Nephron progenitor cell (in vitro differentiated cells): ENCODE measurements at places on chromosomes 1 and 21.

DNA sequence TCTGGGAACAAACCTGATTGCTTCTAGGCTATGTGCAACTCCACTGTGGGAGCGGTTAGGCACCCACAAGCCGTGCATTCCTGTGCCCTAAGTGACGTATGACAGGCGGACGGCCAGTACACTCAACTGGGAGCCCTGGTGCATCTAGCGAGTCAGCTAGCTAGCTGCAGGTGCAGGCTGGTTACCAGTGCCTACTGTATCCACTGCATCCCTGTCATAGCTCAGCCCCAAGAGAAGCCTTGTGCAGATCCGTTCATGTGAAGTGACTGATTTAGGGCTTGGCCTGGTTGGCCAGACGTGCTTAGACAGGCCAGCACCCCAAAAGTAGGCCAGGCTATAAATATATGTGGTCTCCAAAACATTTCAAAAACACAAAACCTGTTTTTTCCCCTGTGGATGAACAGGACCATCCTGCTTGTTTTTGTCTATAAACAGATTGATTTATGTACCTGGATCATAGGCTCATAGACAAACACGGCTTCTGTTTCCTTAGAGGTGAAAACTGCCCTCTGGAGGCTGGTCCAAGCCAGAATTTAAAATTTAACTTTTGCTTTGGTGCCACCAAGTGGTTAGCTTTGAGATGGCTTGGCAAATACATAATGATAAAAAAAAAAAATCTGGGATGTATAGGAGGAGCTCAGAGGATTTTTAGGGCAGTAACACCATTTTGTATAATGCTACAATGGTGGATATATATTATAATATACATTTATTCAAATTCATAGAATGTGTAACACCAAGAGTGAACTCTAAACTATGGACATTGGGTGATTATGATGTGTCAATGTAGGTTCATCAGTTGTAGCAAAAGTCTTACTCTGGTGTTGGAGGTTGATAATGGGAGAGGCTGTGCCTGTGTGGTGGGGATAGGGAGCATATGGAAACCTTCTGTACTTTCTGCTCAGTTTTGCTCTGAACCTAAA, 68.5 kb downstream of the GIPC2 start:
- no peak overlapping the region for H3K4me3 ChIP-seq
- H3K4me1 ChIP-seq, result no peaks in the 10 kb centered on the region
- H3K36me3 ChIP-seq, result no peaks in the 10 kb centered on the region
- peak; percentile 55 for DNase-seq

- peaks cover 11% of the 10 kb centered on the region for H3K27me3 ChIP-seq
- H3K4me1 ChIP-seq, result no peaks in the 10 kb centered on the region
- no peak for DNase-seq
- H3K36me3 ChIP-seq, result no peaks in the 10 kb centered on the region
- H3K4me3 ChIP-seq, result no peak overlapping the region
Observed at GRCh38 chr1:152182431-152182830, 23.4 kb upstream of the RPTN start.

GRCh38 chr1:58398714-58399113, 147.8 kb downstream of the OMA1 start:
- H3K4me3 ChIP-seq, result no peak overlapping the region
- no peak for DNase-seq
- H3K27me3 ChIP-seq, result no peaks in the 10 kb centered on the region
- no peaks in the 10 kb centered on the region for H3K36me3 ChIP-seq
- no peak overlapping the region for H3K27ac ChIP-seq

DNA sequence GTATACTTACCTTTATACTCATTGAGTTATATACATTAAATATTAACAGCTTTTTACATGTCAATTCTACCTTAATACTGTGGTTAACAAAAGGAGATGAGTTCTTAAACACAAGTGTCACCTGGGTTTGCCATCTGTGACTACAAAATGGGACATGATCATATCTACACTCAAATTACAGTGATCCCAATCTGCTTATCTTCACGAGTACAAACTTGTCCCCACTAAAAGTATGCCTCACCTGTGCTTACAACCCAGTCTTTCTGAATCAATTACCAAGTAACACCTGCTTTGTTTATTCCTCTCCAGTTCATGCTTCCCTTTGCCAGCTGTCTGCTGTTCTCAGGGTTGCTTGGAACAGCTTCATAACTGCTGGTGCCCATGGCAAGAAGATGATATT, 8.8 kb downstream of the CD1E start:
- H3K36me3 ChIP-seq, result no peaks in the 10 kb centered on the region
- H3K4me1 ChIP-seq, result no peaks in the 10 kb centered on the region
- no peak overlapping the region for H3K4me3 ChIP-seq
- H3K27me3 ChIP-seq, result peaks cover 8% of the 10 kb centered on the region
- no peak for DNase-seq

GRCh38 chr1:117820694-117821381, 108.6 kb downstream of the GDAP2 start:
- peaks cover 1% of the 10 kb centered on the region for H3K4me1 ChIP-seq
- no peak overlapping the region for H3K4me3 ChIP-seq
- H3K27ac ChIP-seq, result no peak overlapping the region
- no peaks in the 10 kb centered on the region for H3K27me3 ChIP-seq

- H3K36me3 ChIP-seq, result no peaks in the 10 kb centered on the region
- peaks cover 14% of the 10 kb centered on the region for H3K27me3 ChIP-seq
- no peak overlapping the region for H3K4me3 ChIP-seq
- no peaks in the 10 kb centered on the region for H3K4me1 ChIP-seq
Observed at GRCh38 chr1:234093741-234094140, 189.3 kb downstream of the SLC35F3 start.

DNA sequence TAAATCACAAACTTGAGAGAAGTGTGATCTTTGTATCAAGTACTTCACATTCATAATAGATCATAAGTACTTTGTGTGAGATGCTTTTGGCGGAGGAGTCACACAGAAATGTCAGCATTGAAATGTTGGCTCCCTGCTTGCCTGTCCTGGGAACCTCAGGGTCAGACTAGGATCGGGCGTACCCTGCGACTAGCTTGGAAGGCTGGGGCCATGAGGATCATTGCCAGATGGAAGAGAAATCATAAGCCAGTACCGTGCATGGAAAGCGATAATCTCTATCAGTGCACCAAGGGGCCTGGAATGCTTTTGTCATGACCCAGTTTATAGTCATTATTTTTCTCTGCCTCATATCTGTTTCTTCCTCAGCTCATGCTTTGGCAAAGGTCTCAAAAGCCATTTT, 35.5 kb downstream of the MTR start:
- H3K36me3 ChIP-seq, result peaks cover 61% of the 10 kb centered on the region
- DNase-seq, result no peak
- no peak overlapping the region for H3K27ac ChIP-seq
- no peak overlapping the region for H3K4me3 ChIP-seq

GRCh38 chr1:183318433-183318832, 99.7 kb downstream of the NMNAT2 start:
- peak; percentile 25 for DNase-seq
- no peaks in the 10 kb centered on the region for H3K36me3 ChIP-seq
- H3K27me3 ChIP-seq, result peaks cover 2% of the 10 kb centered on the region
- no peak overlapping the region for H3K4me3 ChIP-seq

- no peaks in the 10 kb centered on the region for H3K4me1 ChIP-seq
- peaks cover 5% of the 10 kb centered on the region for H3K27me3 ChIP-seq
- DNase-seq, result no peak
- H3K4me3 ChIP-seq, result no peak overlapping the region
Observed at GRCh38 chr1:166197141-166197540, 30.3 kb upstream of the FAM78B start.

DNA sequence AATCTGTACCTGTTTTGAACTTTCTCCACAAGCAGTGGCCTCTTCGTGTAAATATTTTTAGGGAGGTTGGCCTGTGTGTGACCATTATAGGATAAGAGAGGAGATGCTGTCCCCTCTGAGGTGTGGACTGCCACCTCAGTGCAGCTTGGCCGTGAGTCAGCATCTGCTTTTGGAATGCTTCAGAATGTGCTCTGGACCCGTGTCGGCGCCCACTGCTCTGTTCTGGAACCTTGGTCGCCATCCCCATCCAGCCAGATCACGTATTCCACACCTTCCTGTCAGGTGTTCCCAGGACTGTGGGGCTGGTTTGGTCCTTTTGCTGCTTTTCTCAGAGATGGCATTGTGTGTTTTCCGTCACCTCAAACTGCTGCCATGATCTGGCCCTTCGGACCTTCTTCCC, 5.5 kb downstream of the UCK2 start:
- no peak for DNase-seq
- peaks cover 41% of the 10 kb centered on the region for H3K36me3 ChIP-seq
- no peak overlapping the region for H3K4me3 ChIP-seq
- H3K4me1 ChIP-seq, result peaks cover 43% of the 10 kb centered on the region
- H3K27ac ChIP-seq, result no peak overlapping the region
- no peaks in the 10 kb centered on the region for H3K27me3 ChIP-seq

GRCh38 chr1:232635778-232636356, 5.9 kb upstream of the SIPA1L2 start:
- no peak overlapping the region for H3K27ac ChIP-seq
- H3K4me1 ChIP-seq, result peaks cover 6% of the 10 kb centered on the region
- H3K4me3 ChIP-seq, result no peak overlapping the region
- H3K27me3 ChIP-seq, result peaks cover 12% of the 10 kb centered on the region

- H3K4me1 ChIP-seq, result peaks cover 4% of the 10 kb centered on the region
- H3K36me3 ChIP-seq, result no peaks in the 10 kb centered on the region
- H3K27me3 ChIP-seq, result peaks cover 18% of the 10 kb centered on the region
- DNase-seq, result no peak
Observed at GRCh38 chr1:226560243-226560642, 11.7 kb downstream of the STUM start.

DNA sequence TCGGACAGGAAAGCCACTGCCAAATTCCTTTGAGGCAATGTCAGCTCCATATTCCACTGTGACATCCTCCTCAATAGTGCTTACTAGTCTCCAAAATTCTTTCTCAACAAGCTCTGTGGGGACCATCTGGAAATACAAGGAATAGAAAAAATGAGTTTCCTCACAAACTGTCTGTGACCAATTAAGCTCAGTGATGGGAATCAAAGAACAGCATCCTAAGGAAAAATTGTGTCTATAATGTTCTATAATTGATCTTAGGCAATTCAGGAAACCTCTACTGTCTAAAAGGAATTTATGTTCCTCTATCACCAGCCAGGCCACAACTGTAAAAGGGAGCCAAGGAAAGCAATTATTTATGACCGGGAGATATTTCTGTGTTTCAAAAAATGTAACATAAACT, 46.1 kb upstream of the SYT2 start:
- no peak overlapping the region for H3K4me3 ChIP-seq
- no peak for DNase-seq
- no peak overlapping the region for H3K27ac ChIP-seq

GRCh38 chr21:36461277-36461917, 18.5 kb downstream of the CLDN14 start:
- H3K27ac ChIP-seq, result no peak overlapping the region
- DNase-seq, result no peak
- no peak overlapping the region for H3K4me3 ChIP-seq
- peaks cover 23% of the 10 kb centered on the region for H3K27me3 ChIP-seq
- no peaks in the 10 kb centered on the region for H3K36me3 ChIP-seq

- H3K36me3 ChIP-seq, result no peaks in the 10 kb centered on the region
- no peak within 1 kb of the TSS for H3K27ac ChIP-seq
- H3K27me3 ChIP-seq, result peaks cover 11% of the 10 kb centered on the region
- H3K4me3 ChIP-seq, result peak within 1 kb of the TSS; percentile 69
Observed at GRCh38 chr1:31815752-31816500, at the start of gene SPOCD1. TSS of gene SPOCD1 (minus strand) at chr1:31816022. CDS start at chr1:31815333, 689 bp downstream.

DNA sequence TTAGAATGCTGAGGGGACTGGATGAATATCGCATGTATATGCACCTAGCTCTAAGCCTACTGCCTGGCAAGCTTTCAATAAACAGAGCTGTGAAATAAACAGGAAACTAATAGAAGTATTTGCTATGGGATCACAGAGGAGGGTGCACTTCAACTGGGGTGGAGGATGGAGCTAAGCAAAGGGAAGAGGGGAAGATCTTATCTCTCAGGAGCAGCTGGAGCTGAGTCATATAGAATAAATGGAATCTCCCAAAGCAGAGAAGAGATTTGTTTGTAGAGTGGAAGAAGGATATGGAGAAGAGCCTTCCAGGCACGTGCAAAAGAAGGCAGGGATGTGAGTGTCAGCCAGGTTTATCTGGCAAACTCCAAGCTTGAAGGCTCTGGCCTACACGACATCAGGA, 17.0 kb upstream of the KCNA10 start:
- H3K4me1 ChIP-seq, result no peaks in the 10 kb centered on the region
- peaks cover 47% of the 10 kb centered on the region for H3K27me3 ChIP-seq
- no peak overlapping the region for H3K4me3 ChIP-seq

- no peak overlapping the region for H3K4me3 ChIP-seq
- peaks cover 5% of the 10 kb centered on the region for H3K27me3 ChIP-seq
- DNase-seq, result peak; percentile 56
- peak overlapping the region; percentile 79 for H3K27ac ChIP-seq
- peaks cover 34% of the 10 kb centered on the region for H3K36me3 ChIP-seq
- H3K4me1 ChIP-seq, result peaks cover 79% of the 10 kb centered on the region
Observed at GRCh38 chr1:17588048-17588871, 48.8 kb downstream of the ARHGEF10L start.

DNA sequence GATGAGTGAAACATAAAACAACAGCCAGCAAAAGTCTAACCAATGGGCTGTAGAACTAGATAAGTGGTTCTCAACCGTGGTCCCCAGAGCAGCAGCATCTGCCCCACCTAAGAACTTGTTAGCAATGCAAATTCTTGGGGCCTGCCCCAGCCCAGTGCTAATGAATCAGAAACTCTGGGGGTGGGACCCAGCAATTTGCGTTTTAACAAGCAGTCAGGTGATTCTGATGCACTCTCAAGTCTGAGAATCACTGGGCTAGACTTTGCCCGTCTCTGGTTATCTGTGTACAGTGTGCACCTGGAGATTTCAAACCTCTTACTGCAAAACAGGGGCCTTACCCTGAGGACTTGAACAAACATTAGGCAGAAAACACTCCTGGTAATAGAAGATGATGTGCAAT, 66.5 kb downstream of the PLXNA2 start:
- no peak overlapping the region for H3K27ac ChIP-seq
- DNase-seq, result no peak
- peaks cover 26% of the 10 kb centered on the region for H3K27me3 ChIP-seq
- H3K4me1 ChIP-seq, result peaks cover 98% of the 10 kb centered on the region
- H3K36me3 ChIP-seq, result peaks cover 18% of the 10 kb centered on the region

DNA sequence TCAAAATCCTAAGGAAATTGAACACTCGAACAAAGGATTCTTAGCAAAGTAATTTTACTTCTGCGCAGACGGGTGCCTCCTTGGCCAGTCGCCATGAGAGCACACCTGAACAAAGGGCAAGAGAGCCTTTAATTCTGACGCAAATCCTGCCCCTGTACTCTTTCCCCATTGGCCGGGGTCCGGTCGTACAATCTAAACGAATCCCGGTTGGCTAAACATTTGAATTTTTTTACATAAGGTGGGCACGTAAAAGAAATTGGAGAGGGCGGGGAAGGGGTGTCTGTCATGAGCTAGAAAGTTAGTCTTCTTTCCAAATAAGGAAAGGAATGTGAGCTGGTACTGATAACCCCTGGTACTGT, 8.2 kb upstream of the IL22RA1 start:
- peak overlapping the region; percentile 97 for H3K27ac ChIP-seq
- peak; percentile 44 for DNase-seq
- H3K4me3 ChIP-seq, result peak overlapping the region; percentile 73
- peaks cover 58% of the 10 kb centered on the region for H3K4me1 ChIP-seq
- H3K27me3 ChIP-seq, result peaks cover 18% of the 10 kb centered on the region

GRCh38 chr1:94095744-94096469, 25.0 kb downstream of the ABCA4 start:
- H3K27ac ChIP-seq, result no peak overlapping the region
- peaks cover 86% of the 10 kb centered on the region for H3K4me1 ChIP-seq
- DNase-seq, result no peak
- peaks cover 3% of the 10 kb centered on the region for H3K27me3 ChIP-seq
- no peaks in the 10 kb centered on the region for H3K36me3 ChIP-seq
- no peak overlapping the region for H3K4me3 ChIP-seq

- no peaks in the 10 kb centered on the region for H3K4me1 ChIP-seq
- no peak overlapping the region for H3K4me3 ChIP-seq
- no peak for DNase-seq
- no peak overlapping the region for H3K27ac ChIP-seq
- peaks cover 14% of the 10 kb centered on the region for H3K27me3 ChIP-seq
- H3K36me3 ChIP-seq, result no peaks in the 10 kb centered on the region
Observed at GRCh38 chr1:94719926-94720793, 100.0 kb upstream of the SLC44A3 start.
